ENCODE measurements at places on chromosomes 5 and 9. TPM values are rescaled to one million over a fixed set of nuclear protein-coding genes. Genes with fewer than 3 reads are reported as not detected.

TUSC1 gene
- total RNA-seq: 7.4 TPM

TAL2 gene
- total RNA-seq: not detected

DDX31 gene
- 13.3 TPM for total RNA-seq

RAD50 gene
- total RNA-seq: 8.6 TPM

SLC27A6 gene
- total RNA-seq: not detected

FAM219A gene
- 19.3 TPM for total RNA-seq

KLF9 gene
- total RNA-seq: 44.4 TPM

PCDHGC3 gene
- total RNA-seq: 40.8 TPM

PTPRD gene
- 1.8 TPM for total RNA-seq

MRPL22 gene
- total RNA-seq: 11.2 TPM

LCN2 gene
- not detected for total RNA-seq

Data from cardiac atrium fibroblast (primary cell).